ENCODE measurements at places on chromosomes 6 and 20.

DNA sequence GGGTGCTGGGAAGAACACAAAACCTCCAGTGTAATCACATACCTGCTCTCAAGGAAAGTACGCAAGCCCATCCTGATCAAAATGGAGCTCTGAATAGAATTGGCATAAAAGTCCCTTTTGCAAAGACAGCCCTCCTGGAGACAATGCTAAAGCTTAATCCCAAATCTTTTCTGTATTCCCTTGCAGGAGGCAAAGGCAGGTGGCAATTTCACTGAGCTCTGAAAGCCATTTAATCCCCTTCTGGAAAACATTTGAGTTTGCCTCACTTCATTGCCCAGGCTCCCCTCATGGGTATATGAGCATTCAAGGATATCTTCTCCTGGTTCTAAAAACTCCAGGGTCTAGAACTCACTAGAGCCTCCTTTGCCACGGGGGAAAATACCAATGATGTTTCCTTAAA, 310.2 kb upstream of the CNR1 start:
- no peak for DNase-seq
- H3K27ac ChIP-seq: no peak overlapping the region
- H3K4me1 ChIP-seq: no peaks in the 10 kb centered on the region

DNA sequence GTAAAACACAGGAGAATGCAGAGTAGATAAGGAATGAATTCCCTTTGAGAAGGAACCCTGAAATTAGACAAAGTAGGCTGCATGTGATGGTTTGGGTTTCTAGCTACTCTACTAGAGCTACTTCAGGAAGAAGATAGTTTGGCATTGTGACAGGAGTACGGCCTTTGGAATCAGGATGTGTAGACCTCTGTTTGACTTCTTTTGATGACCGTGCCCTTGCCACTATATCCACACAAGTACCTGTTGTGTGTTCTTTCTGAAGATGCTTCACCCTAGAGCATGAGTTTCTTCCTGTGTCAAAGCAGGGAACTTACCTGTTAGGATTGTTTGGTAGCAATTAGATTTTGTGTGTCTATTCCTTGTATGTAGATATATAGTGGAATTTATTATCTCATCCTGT, 41.7 kb downstream of the CD2AP start:
- H3K27ac ChIP-seq: no peak overlapping the region
- H3K4me3 ChIP-seq: no peak overlapping the region
- H3K36me3 ChIP-seq: no peaks in the 10 kb centered on the region
- DNase-seq: no peak
- no peaks in the 10 kb centered on the region for H3K4me1 ChIP-seq

DNA sequence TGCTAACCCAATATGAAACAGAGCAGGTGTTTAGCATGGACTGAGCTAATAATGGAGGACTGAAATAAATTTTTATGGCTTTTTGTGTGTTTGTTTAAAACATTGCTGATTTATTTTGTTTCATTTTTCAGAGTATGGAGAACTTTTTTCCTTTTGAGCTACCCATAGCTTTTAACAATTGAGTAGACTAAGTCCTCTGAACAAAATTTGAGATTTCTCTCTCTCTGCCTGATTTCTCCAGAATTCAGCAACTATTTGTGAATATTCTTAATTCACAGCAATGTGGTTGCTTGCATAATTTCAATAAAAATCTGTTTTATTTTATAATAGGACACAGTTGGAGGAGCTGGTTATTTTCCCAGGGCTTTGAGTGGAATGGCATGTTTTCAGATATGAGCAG, 103.7 kb downstream of the TPBG start:
- H3K27ac ChIP-seq: no peak overlapping the region
- no peak for DNase-seq
- H3K36me3 ChIP-seq: no peaks in the 10 kb centered on the region
- no peak overlapping the region for H3K4me3 ChIP-seq

- H3K27me3 ChIP-seq: no peaks in the 10 kb centered on the region
- no peak for DNase-seq
- no peak overlapping the region for H3K27ac ChIP-seq
- H3K4me3 ChIP-seq: no peak overlapping the region
- H3K4me1 ChIP-seq: no peaks in the 10 kb centered on the region
Measured at GRCh38 chr6:53290537-53291510, 57.9 kb downstream of the ELOVL5 start.

GRCh38 chr20:46639587-46639986, 11.7 kb downstream of the SLC13A3 start:
- H3K27me3 ChIP-seq: no peaks in the 10 kb centered on the region
- H3K27ac ChIP-seq: no peak overlapping the region
- no peaks in the 10 kb centered on the region for H3K4me1 ChIP-seq
- no peak overlapping the region for H3K4me3 ChIP-seq
- DNase-seq: no peak

GRCh38 chr6:170420791-170421776, 114.5 kb downstream of the FAM120B start:
- no peaks in the 10 kb centered on the region for H3K27me3 ChIP-seq
- no peaks in the 10 kb centered on the region for H3K4me1 ChIP-seq
- no peak for DNase-seq
- no peak overlapping the region for H3K27ac ChIP-seq
- no peak overlapping the region for H3K4me3 ChIP-seq
- H3K36me3 ChIP-seq: no peaks in the 10 kb centered on the region

DNA sequence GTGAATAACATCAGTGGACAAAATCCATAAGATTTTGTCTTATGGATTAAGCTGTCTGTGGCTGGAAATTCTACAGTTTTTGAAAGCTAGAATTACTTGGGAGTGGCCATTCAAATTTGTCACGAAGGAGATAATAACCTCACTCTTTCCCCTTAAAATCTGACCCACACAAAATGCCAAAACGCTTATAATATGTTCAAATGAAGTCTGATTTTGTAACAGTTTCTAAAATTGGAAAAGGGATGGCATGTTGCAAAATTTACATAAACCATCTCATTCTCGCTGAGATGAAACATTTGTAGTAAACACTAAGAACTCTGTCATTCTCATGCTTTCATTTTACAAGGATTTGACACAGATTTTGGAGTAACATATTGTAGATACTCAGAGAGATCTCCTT, 112.7 kb downstream of the GJA1 start:
- DNase-seq: no peak
- no peaks in the 10 kb centered on the region for H3K36me3 ChIP-seq
- no peak overlapping the region for H3K27ac ChIP-seq
- no peak overlapping the region for H3K4me3 ChIP-seq

GRCh38 chr6:137975188-137975940, 108.3 kb downstream of the TNFAIP3 start:
- no peak overlapping the region for H3K4me3 ChIP-seq
- no peaks in the 10 kb centered on the region for H3K27me3 ChIP-seq
- no peak overlapping the region for H3K27ac ChIP-seq
- no peaks in the 10 kb centered on the region for H3K36me3 ChIP-seq
- H3K4me1 ChIP-seq: no peaks in the 10 kb centered on the region
- no peak for DNase-seq

- no peak overlapping the region for H3K4me3 ChIP-seq
- no peaks in the 10 kb centered on the region for H3K27me3 ChIP-seq
- peak overlapping the region; percentile 97 for H3K27ac ChIP-seq
- H3K36me3 ChIP-seq: no peaks in the 10 kb centered on the region
Measured at GRCh38 chr20:45892828-45893500, 1.8 kb downstream of the CTSA start.

GRCh38 chr6:166277018-166277417, 31.2 kb downstream of the PRR18 start:
- no peaks in the 10 kb centered on the region for H3K27me3 ChIP-seq
- no peaks in the 10 kb centered on the region for H3K4me1 ChIP-seq
- no peak overlapping the region for H3K4me3 ChIP-seq
- H3K27ac ChIP-seq: no peak overlapping the region
- no peak for DNase-seq

DNA sequence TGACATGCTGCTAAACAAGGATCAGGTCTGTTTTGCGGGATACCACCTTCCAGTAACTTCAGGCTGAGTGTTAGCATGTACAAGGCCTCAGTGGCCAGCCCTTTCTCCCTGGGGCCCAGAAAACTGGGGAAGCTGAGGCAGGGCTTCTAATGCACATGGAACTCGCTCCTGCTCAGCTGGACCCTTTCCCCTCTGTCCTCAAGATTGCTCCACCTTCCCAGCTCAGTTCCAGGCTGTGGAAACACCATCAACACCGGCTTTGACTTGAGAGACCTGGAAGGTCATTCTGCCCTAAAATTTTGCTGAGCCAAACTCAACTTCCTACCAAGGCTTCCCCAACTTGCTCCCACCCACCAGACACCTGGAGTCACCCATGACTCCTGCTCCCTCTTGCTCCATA, 4.2 kb upstream of the BLCAP start:
- H3K4me1 ChIP-seq: peaks cover 4% of the 10 kb centered on the region
- H3K27ac ChIP-seq: no peak overlapping the region
- H3K4me3 ChIP-seq: no peak overlapping the region
- no peak for DNase-seq

GRCh38 chr6:117553142-117553541, 49.2 kb downstream of the GOPC start:
- no peaks in the 10 kb centered on the region for H3K27me3 ChIP-seq
- H3K4me1 ChIP-seq: peaks cover 2% of the 10 kb centered on the region
- no peak for DNase-seq
- no peak overlapping the region for H3K4me3 ChIP-seq

- peak overlapping the region; percentile 98 for H3K27ac ChIP-seq
- H3K4me1 ChIP-seq: no peaks in the 10 kb centered on the region
- no peaks in the 10 kb centered on the region for H3K36me3 ChIP-seq
- H3K27me3 ChIP-seq: no peaks in the 10 kb centered on the region
- DNase-seq: peak; percentile 53
Measured at GRCh38 chr20:34559311-34560140, 1.0 kb downstream of the MAP1LC3A start.

DNA sequence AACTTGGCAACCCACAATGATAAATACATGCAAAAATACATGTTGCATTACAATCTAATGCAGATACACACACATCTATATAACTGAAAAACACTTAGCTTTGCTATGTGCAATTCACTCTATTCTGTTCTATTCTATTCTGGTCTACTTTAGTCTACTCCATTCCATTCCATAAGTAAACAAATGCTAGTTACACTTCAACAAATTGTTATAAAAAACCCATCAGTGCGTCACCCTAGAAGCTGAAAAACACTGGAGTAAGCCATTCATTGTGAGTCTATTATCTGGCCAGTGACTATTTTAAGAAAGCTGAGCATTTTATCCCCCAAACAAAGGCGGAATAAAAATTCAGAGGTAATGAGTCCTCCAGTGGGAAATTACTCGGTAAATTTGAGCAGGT, 315.7 kb upstream of the EPHA7 start:
- H3K36me3 ChIP-seq: no peaks in the 10 kb centered on the region
- DNase-seq: no peak
- no peak overlapping the region for H3K4me3 ChIP-seq
- H3K27ac ChIP-seq: no peak overlapping the region
- H3K27me3 ChIP-seq: no peaks in the 10 kb centered on the region

DNA sequence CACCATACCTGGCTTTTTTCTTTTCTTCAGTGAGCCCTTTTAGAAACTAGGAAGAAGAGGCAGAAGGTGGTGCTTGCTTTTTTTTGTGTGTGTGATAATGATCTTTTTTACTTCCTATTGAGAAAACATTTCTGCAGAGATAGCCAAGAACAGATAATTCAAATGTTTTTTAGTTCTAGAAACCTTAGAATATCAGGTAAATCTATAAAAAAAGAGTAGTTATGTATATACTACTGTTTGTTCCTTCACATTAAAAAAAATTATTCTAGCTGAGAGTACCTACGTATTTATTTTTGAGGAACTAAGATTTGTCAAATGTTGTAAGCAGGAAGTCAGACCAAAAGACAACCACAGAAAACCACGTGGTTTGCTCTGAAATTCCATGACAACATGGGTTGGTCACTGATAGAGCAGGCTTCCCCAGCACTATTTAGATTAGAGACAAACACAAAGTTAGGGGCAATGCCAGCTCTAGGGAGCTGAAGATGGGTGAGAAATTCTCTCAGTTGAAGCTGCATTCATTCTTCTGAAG, 12.8 kb downstream of the STK4 start:
- H3K27ac ChIP-seq: no peak overlapping the region
- H3K27me3 ChIP-seq: no peaks in the 10 kb centered on the region
- no peak for DNase-seq
- no peak overlapping the region for H3K4me3 ChIP-seq

DNA sequence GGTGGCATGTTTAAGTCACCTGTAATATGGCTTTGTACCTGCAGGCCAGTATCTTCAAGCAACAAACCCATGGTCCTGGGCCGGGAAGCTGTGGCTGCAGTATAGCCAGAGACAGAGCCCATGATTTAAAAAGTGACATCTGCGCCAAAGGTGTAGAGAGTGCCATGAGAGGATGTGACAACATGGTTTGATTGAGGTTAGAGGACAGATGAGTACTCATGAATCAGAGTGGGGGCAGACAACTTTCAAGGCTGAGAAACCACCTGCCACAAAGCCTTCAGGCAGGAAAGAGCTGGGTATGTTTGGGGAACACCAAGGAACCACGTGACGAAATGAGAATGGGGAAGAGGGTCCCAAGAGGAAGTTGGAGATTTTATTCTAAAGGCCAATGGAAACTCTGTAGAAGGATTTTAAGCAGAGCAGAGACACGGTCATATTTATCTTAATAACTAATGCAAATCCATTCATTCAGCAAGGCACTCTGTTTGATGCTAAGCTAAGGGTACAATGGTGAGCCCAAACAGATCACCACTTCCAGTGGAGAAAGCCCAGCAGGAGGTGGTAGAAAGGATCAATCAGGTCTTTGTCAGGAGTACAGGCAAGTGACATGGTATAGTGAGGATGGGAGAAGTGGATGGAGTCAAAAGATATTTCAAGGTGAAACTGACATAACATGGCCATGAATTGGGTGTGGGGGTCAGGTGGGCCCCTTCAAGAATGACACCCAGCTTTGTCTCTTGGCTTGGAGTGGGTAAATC, 3.4 kb upstream of the MICAL1 start:
- DNase-seq: no peak
- H3K4me1 ChIP-seq: peaks cover 3% of the 10 kb centered on the region
- H3K4me3 ChIP-seq: no peak overlapping the region

DNA sequence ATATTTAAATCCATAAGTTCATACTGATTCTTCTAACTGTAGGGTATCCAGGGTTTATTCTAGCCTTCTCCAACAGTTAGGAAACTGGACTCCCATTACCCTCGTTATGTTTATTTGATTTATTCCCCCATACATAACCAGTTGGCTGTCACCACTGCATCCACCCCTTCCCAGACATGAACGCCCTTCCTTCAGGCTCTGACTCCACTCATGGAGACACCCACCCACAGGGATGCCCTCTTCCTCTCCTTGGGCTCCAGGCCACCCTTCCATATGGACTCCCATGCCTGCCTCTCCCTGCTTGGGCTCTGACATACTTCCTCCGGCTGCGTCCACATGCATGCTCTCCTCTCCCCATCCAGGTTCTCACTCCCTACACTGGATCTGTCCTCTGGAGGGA, 124.0 kb downstream of the FIG4 start:
- no peaks in the 10 kb centered on the region for H3K27me3 ChIP-seq
- H3K4me1 ChIP-seq: peaks cover 2% of the 10 kb centered on the region
- DNase-seq: no peak

DNA sequence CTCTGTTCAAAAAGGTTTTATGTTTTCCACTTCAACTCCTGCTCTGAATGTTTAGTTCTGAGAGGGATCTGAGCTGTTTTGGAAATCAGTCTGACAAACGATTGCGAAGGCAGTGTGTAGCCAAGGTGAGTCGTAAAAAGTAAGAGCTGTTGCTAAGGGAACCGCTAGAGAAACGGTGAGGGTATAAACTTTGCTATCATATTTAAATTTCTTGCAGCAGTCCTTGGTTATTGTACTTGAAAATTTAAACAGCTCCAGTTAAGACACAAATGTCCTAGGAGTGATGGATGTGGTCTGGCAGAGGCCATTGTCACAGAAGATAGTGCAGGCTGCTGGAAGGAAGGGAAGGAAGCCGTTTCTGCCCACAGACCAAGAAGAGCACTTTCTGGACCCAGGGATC, 64.9 kb upstream of the CITED2 start:
- H3K27me3 ChIP-seq: no peaks in the 10 kb centered on the region
- no peak for DNase-seq
- no peaks in the 10 kb centered on the region for H3K36me3 ChIP-seq
- peaks cover 2% of the 10 kb centered on the region for H3K4me1 ChIP-seq
